H54 (cell line): ENCODE measurements at places on chromosomes 4 and X.
A peak's percentile ranks its signal among the peaks of the same experiment; 100 is the strongest.

DNA sequence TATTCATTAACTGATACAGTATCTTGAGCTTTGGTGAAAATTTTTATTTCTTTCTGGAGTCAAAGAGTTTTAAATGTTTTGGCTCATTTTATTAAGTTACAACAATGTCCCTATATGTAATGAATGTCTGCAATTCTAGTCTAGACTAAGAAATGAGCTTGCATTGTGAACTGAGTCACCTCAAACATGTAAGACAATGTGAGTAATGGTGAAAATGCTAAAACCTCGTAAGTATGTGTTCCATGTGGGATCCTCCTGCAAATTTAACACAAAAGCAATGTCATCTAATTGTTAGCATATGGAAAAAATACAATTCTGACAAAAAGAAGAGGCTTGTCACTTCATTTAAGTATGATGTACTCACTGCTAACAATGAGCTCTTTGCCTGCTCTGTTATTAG, 480.5 kb upstream of the FSTL5 start:
- DNase-seq = no peak

- DNase-seq = peak; percentile 2
Observed at GRCh38 chr4:177728361-177729152, 286.3 kb upstream of the AGA start.

DNA sequence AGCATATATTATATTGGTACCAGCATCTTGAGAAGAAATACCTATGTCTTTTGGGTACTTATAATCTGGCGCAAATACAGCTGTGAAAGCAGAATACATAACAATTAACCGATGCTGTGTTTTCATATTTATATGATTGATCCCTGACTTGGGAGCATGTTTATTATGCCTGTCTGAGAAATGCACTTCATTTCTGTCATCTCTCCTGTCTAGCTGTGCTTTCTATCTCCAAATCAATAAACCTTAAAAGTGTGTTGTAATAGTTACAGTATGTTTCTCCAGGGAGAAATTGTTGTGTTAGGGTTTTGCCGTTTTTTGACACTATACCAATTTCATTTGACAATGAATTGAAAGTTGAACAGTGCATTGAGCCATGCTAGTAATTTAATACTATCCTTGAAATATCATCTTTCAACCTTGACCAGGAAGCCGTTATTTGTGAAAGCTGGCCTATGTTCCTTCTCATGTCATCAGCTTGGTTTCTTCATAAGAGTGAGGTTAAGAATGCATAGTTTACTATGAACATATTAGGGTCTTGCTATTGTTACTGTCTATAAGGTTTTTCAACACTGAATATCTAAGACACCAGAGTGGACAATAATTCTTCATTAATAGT, 206.2 kb upstream of the PCDH18 start:
- no peak for DNase-seq

DNA sequence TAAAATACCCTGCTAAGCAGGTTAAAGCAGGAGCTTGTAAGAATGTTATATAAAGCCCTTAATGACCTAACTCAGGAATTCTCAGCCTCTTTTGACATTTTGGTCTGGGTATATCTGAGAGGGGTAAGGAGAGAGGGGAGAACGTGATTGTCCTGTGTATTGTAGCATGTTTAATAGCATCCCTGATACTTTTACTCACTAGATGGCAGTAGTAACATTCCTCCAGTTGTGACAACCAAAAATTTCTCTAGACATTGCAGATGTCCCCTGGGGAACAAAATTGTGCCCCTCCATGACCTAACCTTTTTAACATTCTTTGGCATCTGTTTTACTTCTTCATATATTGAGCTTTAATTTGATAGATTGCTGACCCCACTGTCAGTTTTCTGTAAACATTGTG, 17.9 kb downstream of the SMARCA5 start:
- DNase-seq = no peak

DNA sequence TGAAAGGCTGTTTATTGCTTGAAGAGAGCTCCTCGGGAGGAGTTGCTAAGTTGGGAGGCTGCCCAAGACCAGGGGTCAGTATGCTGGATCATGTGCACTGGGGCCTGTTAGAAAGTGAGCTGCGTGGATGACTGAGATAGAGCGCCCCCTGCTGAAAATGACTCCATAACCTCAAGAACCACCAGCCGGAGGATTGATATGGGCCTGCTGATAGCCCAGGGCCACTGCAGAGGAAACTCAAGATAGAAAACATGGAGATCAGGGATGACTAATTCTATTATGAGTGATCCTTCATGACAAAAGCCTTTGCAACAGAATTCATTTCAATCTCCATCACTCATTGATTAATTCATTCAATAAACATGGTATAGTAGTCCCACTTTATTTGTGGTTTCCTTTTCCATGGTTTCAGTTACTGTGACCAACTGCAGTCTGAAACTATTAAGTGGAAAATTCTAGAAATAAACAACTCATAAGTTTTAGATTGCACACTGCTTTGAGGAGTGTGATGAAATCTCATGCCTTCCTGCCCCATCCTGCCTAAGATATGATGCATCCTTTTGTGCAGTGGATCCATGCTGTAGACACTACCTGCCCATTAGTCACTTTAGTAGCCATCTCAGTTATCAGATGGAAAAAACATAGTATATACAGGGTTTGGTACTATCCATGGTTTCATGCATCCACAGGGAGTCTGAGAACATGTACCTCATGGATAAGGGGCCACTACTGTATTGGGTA, 126.7 kb upstream of the MBNL3 start:
- peak; percentile 11 for DNase-seq

GRCh38 chrX:78573630-78574029, 85.5 kb downstream of the RTL3 start:
- no peak for DNase-seq

DNA sequence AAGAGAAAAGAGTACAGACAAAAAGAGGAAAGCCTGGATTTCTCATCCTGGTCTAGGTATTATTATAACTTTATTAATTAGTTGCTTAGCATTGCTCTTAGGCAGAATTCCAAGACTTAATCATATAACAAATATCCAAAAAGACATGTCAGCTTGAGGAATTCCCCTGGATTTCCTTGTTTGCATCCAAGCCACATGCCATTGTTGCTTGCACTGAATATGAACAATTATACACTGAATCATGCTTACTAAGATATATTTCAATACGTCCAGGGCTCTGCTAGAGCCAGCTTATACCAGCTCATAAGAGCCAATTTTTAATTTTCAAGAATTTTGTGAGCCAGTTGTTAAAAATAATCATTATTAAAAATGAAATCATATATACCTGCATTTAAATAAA, 5.5 kb upstream of the TLR10 start:
- DNase-seq = no peak

DNA sequence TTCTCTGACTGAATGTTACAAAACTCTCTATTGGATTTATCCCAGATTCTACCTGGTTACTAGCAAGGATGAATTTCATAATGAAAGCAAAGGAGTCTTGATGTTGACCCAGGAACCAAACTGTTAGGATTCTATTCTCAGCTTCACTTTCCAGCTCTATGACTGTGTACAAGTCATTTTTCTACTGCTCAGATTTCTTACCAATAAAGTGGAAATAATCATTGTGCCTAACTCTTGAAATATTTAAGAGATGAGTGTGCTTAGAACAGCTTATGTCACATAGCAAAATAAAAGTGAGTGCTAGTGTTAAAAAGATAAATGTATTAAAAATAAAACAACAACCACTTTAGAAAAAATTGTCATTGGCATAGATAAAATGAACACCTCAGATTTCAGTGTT, 45.6 kb downstream of the EPHA5 start:
- no peak for DNase-seq

DNA sequence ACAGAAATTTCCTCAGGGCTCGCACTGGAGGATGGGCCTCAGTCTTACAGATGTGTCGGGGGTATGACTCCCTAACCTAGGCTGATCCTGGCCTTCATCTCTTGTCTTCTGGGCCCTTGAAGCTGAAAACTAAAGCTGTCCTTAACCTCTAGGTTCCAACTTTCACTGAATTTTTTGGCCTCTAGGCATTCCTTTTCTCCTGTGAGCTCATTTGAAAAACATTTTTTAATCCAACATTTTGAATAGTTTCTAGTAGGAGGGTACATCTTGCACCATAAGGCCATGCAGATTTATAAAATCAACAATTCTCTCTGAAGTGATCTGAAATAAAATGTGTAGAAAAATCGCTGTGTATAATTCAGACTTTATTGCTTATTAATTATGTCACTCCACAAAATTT, 19.7 kb downstream of the RWDD4 start:
- DNase-seq = no peak

DNA sequence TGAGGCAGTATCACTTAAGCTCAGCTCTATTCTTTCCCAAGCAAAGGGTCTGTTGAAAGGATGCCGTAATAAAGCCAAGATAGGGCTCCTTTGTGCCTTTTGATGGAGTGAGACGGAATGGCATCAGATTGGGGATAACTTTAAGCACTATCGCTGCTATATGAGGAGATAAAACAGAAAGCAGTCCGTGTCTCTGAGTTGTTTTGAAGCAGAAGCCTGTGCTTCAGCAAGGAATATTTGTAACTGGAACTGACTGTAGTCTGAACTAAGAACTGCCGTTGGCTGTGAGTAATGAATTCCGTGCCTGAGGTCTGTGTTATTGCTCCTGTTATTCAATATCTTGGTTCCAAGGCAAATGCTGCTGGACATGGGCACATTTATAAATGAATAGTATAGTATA, 297.4 kb downstream of the ANKRD50 start:
- no peak for DNase-seq

GRCh38 chr4:135934026-135934425, 1598.3 kb downstream of the PCDH18 start:
- DNase-seq = no peak

GRCh38 chr4:173449380-173449717, 50.4 kb upstream of the SCRG1 start:
- DNase-seq = no peak

- DNase-seq = no peak
Observed at GRCh38 chr4:105496899-105497298, 23.0 kb upstream of the PPA2 start.

- DNase-seq = no peak
Observed at GRCh38 chrX:38124000-38124399, 96.7 kb downstream of the SRPX start.

DNA sequence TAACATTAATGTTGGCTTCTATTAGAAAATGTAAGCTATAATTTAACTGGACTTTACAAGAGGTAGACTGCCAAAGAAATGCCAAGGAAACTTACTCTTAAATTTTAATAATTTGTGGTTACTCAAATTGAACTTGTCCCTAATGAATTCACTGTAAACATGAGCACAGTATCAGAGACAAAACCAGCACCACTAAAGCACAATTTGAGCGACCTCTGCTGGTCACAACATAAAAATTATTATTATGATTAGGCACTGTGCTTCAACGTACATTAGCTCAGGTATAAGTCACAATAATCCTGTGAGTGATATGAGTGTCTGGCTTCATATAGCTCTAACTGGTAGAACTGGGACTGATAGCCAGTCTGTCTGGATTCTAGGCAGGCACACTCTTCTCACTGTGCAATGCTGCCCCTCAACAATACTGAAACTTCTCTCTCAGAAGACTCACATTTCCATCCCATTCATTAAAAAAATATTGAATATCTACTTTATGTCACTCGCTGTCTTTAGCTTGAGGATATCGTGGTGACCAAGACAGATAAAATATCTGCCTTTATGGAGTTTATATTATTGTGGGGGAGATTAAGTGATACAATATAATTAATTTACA, 8.0 kb downstream of the NUDT6 start:
- DNase-seq = no peak

DNA sequence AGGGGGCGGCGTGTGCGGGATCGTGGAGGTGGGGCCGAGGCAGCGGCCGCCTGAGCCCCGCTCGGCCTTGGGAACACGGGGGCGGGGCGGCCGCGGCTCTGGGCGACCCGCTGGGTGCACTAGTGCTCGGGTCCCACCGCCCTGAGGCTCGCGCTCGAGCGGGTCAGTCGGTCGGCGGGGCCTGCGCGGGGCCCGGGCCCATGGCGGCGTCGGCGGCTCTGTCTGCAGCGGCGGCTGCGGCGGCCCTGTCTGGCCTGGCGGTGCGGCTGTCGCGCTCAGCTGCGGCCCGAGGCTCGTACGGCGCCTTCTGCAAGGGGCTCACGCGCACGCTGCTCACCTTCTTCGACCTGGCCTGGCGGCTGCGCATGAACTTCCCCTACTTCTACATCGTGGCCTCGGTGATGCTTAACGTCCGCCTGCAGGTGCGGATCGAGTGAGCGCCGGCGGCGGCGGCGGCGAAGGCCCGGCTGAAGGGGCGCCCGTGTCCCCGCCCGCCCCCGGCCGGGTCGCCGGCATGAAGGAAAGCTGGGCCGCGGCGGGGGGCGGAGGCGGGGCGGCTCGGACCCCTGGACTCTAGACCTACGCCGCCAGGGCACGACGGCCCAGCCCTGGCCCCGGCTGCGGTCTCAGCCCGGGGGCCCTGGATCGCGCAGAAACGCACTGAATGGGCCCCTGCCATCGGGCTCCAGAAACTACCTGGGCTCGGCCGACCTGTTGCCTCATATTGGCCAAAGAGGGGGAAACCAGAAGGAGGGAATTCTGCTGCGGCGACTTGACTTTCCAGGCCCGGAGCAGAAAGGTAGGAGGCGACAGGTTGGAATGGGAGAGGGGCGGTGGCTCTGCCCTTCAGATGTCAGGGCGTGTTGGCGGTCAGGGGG, at the start of gene SMIM10L2A:
Gene SMIM10L2A, plus strand, starts transcription at position 13 of the 878 bp plus-strand sequence. Its CDS starts 188 bp downstream, at position 201.
- no peak for DNase-seq

DNA sequence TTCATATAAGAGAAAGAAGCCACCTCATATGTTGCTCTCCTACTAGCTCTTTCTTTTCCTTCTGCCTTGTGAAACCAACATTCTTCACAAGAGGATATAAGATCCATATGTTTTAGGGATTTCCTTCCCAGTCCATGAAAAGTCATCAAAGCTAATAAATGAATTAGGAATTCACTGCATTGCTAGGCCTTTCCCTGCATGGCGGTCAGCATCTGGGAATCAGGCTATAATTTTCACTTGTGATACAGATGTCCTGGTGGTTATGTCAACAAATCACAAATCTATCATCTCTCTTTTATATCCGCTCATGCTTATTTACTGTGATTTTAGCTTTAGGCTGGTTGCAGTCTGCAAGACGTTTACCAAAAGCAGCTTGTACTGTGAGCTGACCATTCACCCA, 510.0 kb downstream of the NLGN4X start:
- DNase-seq = no peak

DNA sequence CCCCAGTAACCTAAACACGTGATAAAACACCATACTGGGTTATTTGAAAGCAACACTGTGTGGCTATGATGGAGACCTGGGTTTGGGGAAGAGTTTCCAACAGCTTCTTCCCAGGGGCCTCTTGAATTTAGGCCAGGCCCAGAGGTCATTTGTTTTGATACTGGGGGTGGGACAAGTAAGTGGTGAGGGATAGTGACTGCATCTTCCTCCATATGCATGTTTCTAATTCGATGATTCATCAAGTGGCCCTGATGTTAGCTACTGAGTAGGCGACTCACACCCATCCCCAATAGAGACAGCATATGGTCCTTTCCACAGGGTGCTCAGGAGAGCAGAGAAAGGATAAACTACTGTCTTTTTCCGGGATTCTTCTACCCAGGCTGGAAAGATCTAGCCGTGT, 2.7 kb downstream of the NDP start:
- no peak for DNase-seq

GRCh38 chrX:2145692-2146367, 354.9 kb downstream of the DHRSX start:
- no peak for DNase-seq

GRCh38 chr4:38163216-38164006, 203.2 kb downstream of the PTTG2 start:
- no peak for DNase-seq

- no peak for DNase-seq
Observed at GRCh38 chr4:74206088-74206825, 48.3 kb downstream of the MTHFD2L start.
